ENCODE measurements at places on chromosomes 5 and 9. TPM values are rescaled to one million over a fixed set of nuclear protein-coding genes. Genes with fewer than 3 reads are reported as not detected.

The DOCK2 gene
- 333 TPM for total RNA-seq

The BAAT gene
- total RNA-seq: not detected

The CCDC107 gene
- 32.1 TPM for total RNA-seq

The TRAF1 gene
- 97.1 TPM for total RNA-seq

The STING1 gene
- total RNA-seq: 269 TPM

The SPATA31C1 gene
- not detected for total RNA-seq

The PDCD1LG2 gene
- total RNA-seq: 10.5 TPM

The IFNK gene
- not detected for total RNA-seq

The FOXD4 gene
- total RNA-seq: 0.20 TPM

The OLFML2A gene
- not detected for total RNA-seq

The ESM1 gene
- 0.27 TPM for total RNA-seq

The SPAG8 gene
- total RNA-seq: 0.96 TPM

The FUT7 gene
- total RNA-seq: 1.7 TPM

The SLU7 gene
- 48.6 TPM for total RNA-seq

The GARNL3 gene
- 0.88 TPM for total RNA-seq

The FRMPD1 gene
- total RNA-seq: not detected

The MAPKAP1 gene
- total RNA-seq: 67.1 TPM

The CA9 gene
- total RNA-seq: not detected

The CDC20B gene
- 0.17 TPM for total RNA-seq

The FAM163B gene
- not detected for total RNA-seq

The KIF12 gene
- total RNA-seq: not detected

The LRRC19 gene
- total RNA-seq: not detected

The CMYA5 gene
- 0.29 TPM for total RNA-seq

The GABBR2 gene
- not detected for total RNA-seq

The IFNA13 gene
- total RNA-seq: not detected

The DNAI1 gene
- not detected for total RNA-seq

The FOXD4L5 gene
- total RNA-seq: 0.32 TPM

The GPBP1 gene
- total RNA-seq: 118 TPM

The SLC6A7 gene
- total RNA-seq: not detected

The F2RL2 gene
- not detected for total RNA-seq

The PCDHB13 gene
- total RNA-seq: not detected

The ARHGEF28 gene
- total RNA-seq: not detected

The CNTNAP3 gene
- total RNA-seq: not detected
